ENCODE measurements at places on chromosomes 5 and 9.

DNA sequence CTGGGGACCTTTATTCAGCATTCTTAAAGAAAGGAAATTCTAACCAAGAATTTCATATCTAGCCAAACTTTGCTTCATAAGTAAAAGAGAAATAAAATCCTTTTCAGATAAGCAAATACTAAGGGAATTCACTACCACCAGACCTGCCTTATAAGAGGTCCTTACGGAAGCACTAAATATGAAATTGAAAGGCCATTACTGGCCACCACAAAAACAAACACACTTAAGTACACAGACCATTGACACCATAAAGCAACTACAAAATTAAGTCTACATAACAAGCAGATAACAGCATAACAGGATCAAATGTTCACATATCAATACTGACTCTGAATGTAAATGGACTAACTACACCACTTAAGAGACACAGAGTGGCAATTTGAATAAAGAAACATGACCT, 361.4 kb upstream of the POU5F2 start:
- DNase-seq, result no peak

DNA sequence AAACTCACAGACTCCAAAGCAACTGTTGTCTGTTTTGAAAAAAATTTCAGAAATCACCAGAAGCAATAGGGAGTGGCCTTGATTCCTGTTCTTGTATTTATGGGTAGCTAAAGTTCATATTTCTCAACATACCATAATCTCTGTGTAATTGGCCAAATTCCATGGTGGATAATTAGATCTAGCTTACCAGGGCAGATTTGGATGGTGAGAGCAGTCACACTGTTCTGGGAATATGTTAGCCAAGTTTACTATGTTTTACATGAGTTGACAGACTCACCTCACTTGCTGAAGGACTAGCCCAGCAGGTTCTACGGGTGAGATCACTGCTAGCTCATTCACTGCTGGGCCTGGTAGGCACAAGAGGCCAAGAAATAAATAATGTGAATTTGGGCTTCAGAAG, 32.7 kb upstream of the CDKN2B start:
- no peak for DNase-seq

DNA sequence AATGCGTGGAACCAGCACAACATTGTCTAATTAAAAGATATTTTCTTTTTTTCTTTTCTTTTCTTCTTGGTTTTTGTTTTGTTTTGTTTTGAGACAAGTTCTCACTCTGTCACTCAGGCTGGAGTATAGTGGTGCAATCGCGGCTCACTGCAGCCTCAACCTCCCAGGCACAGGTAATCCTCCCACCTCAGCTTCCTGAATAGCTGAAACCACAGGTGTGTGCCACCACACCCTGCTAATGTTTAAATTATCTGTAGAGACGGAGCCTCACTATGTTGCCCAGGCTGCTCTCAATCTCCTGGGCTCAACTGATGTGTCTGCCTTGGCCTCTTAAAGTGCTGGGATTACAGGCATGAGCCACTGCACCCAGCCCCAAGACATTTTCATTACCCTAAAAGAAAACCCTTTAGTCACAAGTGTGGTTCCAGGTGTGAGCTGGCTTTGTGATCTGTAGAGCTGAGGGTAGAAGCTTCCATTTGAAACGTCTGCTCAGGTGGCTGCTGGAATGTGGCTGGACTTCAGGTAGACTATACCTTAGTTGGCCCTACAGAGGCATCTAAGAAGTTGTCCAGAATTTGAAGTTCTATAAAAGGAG, 19.1 kb upstream of the NEK6 start:
- DNase-seq, result no peak

DNA sequence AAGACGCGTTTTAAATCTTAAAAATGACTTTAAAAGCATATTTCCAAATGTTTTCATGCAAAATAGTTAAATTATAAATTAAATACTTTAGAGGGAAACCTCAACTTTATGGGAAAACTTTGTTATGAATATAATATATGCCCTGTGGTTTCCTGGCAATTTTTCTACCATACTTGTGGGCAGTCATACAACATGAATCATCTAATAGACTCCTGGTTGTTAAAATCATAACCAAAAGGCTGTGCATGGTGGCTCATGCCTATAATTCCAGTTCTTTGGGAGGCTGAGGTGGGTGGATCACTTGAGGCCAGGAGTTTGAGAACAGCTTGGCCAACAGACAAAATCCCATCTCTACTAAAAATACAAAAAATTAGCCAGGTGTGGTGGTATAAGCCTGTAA, 18.2 kb downstream of the ATP10B start:
- no peak for DNase-seq

GRCh38 chr5:171845857-171846256, 60.2 kb downstream of the SMIM23 start:
- no peak for DNase-seq

- no peak for DNase-seq
Observed at GRCh38 chr9:130073373-130073772, 19.7 kb downstream of the GPR107 start.

GRCh38 chr5:96254980-96255691, 177.9 kb downstream of the PCSK1 start:
- no peak for DNase-seq

DNA sequence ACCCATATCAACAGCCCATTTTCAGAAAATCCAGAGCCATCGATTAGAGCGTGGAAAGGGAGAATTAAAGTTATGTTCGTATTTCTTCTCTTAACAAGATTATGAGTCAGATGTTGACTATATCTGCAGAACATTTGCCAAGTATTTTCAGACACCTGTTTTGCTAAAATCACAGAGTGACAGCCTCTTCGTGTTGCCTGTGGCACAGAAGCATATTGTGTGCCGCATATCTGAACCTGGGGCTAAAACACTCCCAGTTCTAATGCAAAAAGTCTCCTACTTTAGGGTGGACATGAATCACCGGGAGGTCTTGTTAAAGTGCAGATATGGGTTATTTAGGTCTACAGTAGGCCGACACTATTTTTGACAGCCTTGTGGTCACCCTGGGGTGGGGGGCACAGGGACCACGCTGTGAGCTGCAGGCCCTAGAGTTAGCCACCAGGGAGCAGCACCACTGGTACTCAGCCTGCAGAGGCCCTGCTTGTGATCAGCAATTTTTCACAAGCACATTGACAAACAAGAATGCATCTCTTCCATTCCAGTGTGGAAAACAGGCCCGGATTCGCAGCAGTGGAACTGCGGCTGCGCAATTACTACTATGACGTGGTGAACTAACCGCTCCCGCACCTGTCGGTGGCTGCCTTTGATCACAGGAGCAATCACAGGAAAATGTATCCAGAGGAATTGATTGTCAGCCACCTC, 93.5 kb downstream of the SYK start:
- no peak for DNase-seq
